ENCODE measurements at places on chromosomes 16 and 17.

- H3K27ac ChIP-seq: no peak overlapping the region
- H3K4me1 ChIP-seq: no peaks in the 10 kb centered on the region
- no peaks in the 10 kb centered on the region for H3K27me3 ChIP-seq
- no peak overlapping the region for H3K4me3 ChIP-seq
These were observed 55.1 kb downstream of the STXBP4 start for GRCh38 chr17:55023626-55024025.

DNA sequence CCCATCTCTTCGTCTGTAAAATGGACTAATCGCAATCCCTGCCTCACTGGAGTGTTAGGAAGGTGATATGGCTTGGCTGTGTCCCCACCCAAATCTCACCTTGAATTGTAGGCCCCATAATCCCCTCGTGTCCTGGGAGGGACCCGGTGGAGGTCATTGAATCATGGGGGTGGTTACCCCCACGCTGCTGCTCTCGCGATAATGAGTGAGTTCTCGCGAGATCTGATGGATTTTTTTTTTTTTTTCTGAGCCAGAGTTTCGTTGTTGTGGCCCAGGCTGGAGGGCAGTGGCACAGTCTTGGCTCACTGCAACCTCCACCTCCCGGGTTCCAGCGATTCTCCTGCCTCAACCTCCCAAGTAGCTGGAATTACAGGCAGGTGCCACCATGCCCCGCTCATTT, 11.2 kb downstream of the TRARG1 start:
- no peaks in the 10 kb centered on the region for H3K27me3 ChIP-seq
- H3K27ac ChIP-seq: no peak overlapping the region
- no peaks in the 10 kb centered on the region for H3K4me1 ChIP-seq
- H3K36me3 ChIP-seq: no peaks in the 10 kb centered on the region

DNA sequence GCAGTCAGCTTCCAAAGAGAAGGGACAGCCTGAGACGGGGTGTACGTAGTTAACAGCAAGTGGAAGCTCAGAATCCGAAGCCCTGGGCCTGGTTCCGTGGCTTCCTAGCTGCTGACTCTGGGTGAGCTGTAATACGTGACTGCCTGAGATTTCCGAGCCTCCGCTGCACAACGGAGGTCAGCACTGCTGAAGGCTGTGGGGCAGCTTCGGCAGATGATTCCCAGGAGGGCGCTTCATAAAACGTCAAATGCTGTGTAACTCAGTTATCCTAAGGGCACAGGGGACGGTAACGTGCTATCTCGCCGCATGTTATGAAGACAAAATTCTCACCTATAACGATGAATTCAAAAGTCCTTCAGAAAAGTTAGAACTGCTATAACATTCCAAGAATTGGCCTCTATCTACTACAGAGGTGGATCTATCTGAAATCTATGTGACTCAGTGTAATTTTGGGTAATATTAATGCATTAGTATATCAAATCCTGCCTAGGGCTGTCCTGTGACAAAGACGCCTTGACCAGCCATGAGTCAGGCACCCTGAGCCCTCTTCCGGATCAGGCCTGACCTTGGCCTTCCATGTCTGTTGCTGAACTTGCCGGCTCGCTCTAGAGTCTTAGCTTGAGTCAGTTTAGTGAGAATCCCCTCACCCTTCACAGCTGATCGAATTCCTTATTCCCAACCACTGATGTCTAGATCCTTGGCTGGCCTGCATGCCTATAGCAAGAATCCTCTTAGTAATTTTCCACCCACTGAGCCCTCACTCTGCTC, 43.5 kb downstream of the MARF1 start:
- no peaks in the 10 kb centered on the region for H3K36me3 ChIP-seq
- H3K4me1 ChIP-seq: no peaks in the 10 kb centered on the region
- no peak overlapping the region for H3K4me3 ChIP-seq
- no peak for DNase-seq
- H3K27ac ChIP-seq: no peak overlapping the region
- H3K27me3 ChIP-seq: no peaks in the 10 kb centered on the region

DNA sequence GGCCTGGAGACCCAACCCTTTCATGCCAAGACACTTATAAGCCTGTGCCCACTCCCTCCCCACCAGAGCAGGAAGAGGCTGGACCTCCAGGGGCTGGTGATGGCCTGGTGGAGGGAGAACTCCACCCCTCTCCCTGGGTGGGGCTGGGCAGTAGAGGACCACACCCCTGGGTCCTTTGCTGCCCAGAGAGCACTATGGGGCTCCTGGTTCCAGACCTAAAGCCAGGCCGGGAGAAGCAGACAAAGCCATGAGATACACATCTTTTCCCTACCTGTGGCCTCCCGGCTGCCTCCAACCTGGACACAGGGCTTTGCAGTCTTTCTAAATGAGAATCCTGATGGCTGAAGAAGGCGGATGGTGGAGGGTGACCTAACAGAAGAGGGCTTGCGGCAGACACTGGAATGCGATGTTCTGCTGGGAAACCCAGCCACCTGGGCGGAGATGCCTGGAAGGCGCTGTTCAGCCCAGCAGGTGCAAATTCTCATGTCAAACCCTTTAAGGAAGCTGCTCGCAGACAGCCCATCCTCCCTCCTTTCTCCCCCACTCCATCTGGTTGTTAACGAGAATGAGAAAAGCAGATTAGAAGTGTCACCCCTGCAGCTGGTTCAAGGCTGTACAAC, 43.9 kb upstream of the KIFC3 start:
- H3K4me1 ChIP-seq: no peaks in the 10 kb centered on the region
- H3K36me3 ChIP-seq: no peaks in the 10 kb centered on the region
- no peak overlapping the region for H3K27ac ChIP-seq
- no peaks in the 10 kb centered on the region for H3K27me3 ChIP-seq
- DNase-seq: no peak

- H3K27ac ChIP-seq: no peak overlapping the region
- H3K36me3 ChIP-seq: no peaks in the 10 kb centered on the region
- DNase-seq: no peak
- H3K27me3 ChIP-seq: no peaks in the 10 kb centered on the region
- no peak overlapping the region for H3K4me3 ChIP-seq
These were observed 7.3 kb upstream of the DDX52 start for GRCh38 chr17:37650419-37651003.

DNA sequence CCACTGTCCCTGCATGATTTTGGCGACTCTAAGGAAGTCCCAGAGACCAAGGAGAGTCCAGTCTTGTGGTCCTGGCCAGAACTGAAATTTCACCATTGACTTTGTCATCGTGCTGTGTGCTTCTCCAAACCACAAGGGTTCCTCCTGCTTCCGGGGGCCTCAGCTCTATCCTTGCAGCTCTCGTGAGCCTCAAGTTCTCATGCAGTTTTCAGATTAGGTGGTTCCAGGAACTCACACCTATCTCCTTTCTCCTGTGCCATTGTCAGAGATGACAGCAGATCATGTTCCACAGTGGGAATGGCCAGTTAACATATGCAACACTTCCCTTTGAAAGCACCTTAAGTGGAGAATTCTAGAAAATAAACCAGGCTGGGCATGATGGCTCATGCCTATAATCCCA, 97.9 kb upstream of the CRHR1 start:
- H3K36me3 ChIP-seq: no peaks in the 10 kb centered on the region
- no peak overlapping the region for H3K27ac ChIP-seq
- no peaks in the 10 kb centered on the region for H3K4me1 ChIP-seq
- no peak overlapping the region for H3K4me3 ChIP-seq
- DNase-seq: no peak
- H3K27me3 ChIP-seq: no peaks in the 10 kb centered on the region

DNA sequence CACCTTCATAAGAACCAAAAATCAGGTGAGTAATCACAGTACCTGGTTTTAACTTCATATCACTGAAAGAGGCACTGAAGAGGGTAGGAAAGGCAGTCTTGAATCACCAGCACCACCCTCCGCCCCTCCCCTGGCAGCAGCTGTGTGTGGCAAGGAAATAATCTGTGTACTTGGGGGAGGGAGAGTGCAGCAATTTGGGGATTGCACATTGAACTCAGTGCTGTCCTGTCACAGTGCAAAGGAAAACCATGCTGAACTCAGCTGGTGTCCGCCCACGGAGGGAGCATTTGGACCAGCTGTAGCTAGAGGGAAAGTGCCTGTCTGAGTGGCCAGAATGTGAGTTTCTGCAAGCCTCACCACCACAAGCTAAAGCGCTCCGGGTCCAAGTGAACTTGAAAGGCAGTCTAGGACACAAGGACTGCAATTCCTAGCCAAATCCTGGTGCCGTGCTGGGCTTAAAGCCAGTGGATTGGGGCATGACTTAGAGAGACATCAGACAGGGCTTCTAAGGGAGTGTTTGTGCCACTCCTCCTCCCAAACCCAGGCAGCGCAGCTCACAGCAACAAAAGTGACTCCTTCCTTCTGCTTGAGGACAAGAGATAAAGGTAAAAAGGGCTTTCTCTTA, 39.7 kb upstream of the ALDH3A1 start:
- no peaks in the 10 kb centered on the region for H3K36me3 ChIP-seq
- H3K27ac ChIP-seq: no peak overlapping the region
- H3K4me1 ChIP-seq: no peaks in the 10 kb centered on the region
- no peak for DNase-seq

DNA sequence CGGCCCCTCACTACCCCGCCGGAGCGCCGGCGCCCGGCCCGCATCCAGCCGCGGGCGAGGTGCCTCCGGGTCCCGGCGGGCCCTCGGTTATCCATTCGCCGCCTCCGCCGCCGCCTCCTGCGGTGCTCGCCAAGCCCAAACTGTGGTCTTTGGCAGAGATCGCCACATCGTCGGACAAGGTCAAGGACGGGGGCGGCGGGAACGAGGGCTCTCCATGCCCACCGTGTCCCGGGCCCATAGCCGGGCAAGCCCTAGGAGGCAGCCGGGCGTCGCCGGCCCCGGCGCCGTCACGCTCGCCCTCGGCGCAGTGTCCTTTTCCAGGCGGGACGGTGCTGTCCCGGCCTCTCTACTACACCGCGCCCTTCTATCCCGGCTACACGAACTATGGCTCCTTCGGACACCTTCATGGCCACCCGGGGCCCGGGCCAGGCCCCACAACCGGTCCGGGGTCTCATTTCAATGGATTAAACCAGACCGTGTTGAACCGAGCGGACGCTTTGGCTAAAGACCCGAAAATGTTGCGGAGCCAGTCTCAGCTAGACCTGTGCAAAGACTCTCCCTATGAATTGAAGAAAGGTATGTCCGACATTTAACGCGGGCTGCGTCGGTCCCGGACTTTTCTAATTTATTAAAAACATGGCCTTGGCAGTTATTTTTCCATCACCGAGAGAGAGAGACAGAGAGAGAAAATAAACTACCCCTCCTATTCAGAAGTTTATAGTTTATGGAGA, 2.8 kb downstream of the IRX5 start:
- H3K27ac ChIP-seq: peak overlapping the region; percentile 94
- peak overlapping the region; percentile 80 for H3K4me3 ChIP-seq
- H3K27me3 ChIP-seq: no peaks in the 10 kb centered on the region
- no peak for DNase-seq
- no peaks in the 10 kb centered on the region for H3K36me3 ChIP-seq
- no peaks in the 10 kb centered on the region for H3K4me1 ChIP-seq

DNA sequence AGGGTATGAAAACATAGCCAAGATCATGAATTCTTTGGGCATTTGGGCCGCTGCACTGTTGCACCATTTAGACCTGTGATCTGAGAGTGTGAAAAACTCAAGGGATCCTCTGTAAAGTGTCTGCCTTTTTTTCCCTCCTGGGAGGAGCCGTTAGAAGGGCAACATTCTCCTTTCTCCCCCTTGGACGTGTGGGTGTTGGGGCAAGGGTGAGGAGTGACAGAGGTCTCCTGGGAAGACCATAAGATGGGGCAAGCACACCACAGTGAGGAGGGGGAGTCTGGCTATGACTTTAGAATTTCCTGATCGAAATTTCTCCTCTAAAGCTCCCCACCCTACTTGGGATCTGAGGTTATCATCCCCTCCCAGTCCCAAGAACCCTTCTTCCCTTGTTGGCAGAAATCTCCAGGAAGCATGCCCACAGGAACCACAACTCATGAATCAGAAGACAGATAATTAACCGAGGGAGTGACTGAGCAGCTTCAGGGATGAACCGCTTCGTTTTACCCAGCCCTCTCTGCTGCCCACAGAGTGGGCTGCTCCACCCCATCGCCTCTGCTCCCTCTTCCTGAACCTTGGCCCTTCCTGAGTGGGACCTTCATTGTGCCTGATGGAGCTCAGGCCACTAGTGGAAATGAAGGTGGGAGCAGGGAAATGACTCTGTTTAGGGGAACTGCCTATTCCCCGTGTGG, 4.2 kb downstream of the ITGB3 start:
- H3K4me3 ChIP-seq: no peak overlapping the region
- DNase-seq: no peak
- no peaks in the 10 kb centered on the region for H3K36me3 ChIP-seq
- H3K4me1 ChIP-seq: no peaks in the 10 kb centered on the region

GRCh38 chr16:63188086-63188771, 1152.0 kb upstream of the CDH8 start:
- H3K27me3 ChIP-seq: no peaks in the 10 kb centered on the region
- no peaks in the 10 kb centered on the region for H3K36me3 ChIP-seq
- no peak overlapping the region for H3K27ac ChIP-seq

DNA sequence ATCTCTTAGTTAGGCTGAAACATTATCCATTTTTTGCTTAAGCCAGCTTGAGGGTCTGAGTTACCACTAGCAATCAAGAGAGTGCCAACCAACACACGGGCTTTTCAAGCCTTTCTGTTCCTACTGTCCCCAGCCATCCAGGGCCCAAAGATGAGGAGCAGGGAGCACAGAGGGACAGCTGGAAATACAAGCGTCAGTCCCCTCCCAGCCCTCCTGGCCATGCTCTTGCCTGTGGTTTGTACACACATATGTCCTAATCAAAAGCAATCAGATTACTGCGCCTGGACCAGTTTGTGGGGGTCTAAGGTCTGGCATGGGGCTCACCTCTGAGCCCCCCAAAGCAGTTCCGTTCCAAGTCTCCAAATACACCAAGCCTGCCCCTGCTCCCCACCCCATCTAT, 3.5 kb downstream of the CORO7 start:
- peaks cover 11% of the 10 kb centered on the region for H3K4me1 ChIP-seq
- DNase-seq: no peak
- no peak overlapping the region for H3K27ac ChIP-seq
- H3K4me3 ChIP-seq: no peak overlapping the region

DNA sequence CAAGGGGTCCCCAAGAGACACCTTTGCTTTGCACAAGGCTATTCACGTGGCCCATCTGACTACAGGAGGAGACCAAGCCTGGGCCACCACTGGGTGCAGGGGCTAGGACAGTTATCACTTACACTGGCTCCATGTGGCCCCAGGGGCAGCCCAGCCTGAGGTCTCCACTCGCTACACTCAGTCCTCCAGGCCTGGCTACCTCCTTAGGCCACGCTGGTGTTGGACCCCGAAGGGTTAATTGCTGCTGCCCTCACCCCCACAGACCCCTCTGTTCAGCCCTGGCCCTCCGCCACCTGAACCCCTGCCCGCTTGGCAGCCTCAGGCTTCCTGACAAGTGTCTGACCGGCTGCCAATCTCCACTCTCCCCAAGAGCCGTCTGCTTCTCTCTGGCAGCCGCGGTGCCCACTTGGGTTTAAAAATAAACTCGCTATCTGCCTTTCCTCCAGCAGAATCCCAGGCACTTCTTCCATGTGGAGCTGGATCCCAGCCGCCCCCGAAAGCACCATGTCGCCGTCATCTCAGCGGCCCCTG, 27.8 kb downstream of the ADAM11 start:
- H3K36me3 ChIP-seq: no peaks in the 10 kb centered on the region
- no peaks in the 10 kb centered on the region for H3K27me3 ChIP-seq
- DNase-seq: no peak
- H3K4me3 ChIP-seq: no peak overlapping the region

Measured in prostate gland (tissue), 2 donors.